ENCODE measurements at places on chromosomes 13 and 19.

GRCh38 chr19:4136680-4137088, 12.8 kb upstream of the MAP2K2 start:
- DNase-seq, result no peak

DNA sequence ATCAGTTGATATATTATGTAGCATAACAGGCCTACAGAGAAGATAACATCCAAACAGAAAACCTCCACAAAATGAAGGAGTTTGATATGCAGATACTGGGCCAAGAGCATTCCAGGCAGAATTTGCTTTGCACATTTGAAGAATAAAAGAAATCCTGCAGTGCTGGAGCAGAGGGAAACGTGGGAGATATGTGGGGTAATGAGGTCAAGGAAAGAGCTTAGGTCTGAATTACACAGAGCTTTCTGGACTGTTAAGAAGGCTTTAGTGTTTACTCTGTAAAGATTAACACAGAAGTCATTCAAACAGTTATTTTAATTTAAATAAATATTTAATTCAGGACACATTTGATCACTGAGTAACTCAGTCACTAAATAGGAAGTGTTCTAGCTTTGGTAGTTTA, 692.7 kb downstream of the PCDH9 start:
- DNase-seq, result no peak

- no peak for DNase-seq
Observed at GRCh38 chr13:25844559-25845434, 207.0 kb downstream of the SHISA2 start.

DNA sequence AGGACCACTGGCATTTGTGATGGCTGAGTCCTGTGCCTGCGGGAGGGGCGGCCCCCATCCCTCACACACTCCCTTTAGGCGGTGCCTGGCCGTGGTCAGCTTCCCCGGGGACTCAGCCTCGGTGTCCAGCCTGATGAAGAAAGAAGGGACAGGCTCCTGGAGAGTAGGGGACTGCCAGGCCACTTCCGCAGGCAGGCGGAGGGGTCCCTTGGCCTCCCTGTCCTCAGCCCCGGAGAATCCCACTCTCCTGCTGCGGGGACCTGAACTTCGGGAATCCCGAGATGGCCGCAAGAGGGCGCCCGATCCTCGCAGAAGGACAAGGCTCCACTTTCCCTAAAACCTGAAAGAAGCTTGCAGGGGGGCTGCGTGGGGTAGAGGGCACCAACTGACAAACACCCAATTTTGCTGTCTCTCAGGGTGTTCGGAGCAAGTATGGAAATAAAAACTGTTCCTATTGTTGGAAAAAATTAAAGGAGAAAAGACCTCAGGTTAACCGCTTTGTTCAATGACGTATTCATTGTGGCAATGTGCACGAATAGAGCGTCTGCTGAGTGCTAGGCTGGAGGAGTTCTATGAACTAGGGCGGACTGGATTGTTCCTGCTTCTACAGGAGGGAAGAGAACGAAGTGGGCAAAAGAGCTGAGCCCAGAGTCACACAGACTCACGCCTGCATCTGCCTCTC, 297.3 kb downstream of the ZNF536 start:
- DNase-seq, result peak; percentile 55

- DNase-seq, result no peak
Observed at GRCh38 chr19:8517551-8518442, 3.8 kb upstream of the ZNF414 start.

GRCh38 chr13:58318495-58319167, 687.1 kb downstream of the PCDH17 start:
- no peak for DNase-seq

DNA sequence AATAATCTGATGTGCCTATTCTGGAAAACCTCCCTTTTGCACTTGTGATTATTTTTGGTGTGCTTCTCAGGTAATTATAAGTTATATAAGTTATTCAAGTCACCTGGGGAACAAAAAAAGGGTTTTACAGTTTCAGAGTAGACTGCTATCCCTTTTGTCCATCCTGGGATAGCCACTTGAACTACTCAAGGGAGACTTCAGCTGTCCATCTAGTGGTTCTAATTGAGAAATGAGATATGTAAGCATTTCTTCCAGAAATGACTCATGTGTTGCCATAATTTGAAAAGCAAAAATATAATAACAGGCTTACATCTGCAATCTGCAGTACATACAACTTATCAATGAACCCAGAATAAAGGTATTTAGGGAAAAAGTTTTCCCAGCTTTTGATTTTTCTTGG, 20.4 kb downstream of the UBL3 start:
- DNase-seq, result no peak

GRCh38 chr19:19711934-19712828, 20.7 kb downstream of the ZNF14 start:
- no peak for DNase-seq

GRCh38 chr13:107097916-107098315, 530.0 kb upstream of the ARGLU1 start:
- no peak for DNase-seq

DNA sequence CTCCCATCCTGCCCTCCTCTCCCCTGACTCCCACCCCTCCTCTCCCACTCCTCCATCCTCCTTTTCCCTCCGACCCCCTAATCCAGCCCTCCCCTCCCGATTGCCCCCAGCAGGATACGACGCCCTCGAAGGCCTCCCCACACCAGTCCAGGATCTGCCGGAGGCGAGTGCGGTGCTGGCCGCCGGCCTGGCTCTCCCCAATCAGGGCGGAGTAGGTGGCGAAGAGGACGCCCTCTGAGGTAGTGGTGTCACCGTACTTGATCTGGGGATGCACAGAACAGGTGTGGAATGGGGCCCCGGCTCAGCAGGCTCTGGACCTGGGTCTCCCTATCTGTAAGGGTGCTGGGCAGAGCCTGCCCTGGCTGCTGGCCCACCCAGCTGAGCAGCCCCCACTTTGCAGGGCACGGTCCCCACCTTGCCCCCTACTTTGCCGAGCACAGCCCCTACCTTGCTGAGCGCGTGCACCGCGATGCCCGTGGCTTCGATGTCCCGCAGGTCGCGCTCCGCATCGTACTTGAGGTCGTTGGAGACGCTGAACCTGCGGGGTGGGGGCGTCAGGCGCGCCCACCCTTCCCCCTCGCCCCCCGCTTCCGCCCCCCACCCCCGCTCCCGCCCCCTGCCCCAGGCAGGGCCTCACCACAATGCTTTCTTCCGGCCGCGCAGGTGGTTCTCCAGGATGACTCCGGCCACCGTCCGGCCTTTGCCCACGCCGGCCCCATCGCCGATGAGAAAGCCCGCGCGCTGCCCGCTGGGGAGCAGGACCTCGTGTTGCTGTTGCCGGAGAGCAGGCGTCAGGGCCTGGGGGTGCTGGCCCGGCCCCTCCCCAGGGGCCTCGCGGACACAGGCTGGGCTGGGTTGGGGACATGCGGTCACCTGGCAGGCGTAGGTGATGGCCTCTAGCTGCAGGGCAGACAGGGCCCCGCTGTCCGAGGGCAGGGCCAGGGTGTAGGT, 18.5 kb downstream of the GPX4 start:
- DNase-seq, result no peak

DNA sequence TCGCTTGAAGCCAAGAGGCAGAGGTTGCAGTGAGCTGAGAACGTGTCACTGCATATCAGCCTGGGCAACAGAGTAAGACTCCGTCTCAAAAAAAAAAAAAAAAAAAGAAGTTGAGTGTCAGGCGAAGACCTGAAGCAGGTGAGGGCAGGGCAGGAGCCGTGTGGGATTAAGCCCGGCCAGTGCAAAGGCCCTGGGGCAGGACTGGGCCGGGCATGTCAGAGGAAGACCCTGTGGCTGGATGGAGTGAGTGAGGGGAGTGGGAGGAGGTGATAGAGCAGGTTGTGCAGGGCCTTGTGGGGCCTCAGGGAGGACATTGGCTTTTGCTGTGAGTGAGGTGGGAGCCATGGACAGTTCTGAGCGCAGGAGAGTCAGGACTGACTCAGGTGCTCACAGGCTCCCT, 47.9 kb downstream of the TMED1 start:
- DNase-seq, result no peak

GRCh38 chr13:22447132-22447886, 733.5 kb upstream of the SGCG start:
- no peak for DNase-seq

DNA sequence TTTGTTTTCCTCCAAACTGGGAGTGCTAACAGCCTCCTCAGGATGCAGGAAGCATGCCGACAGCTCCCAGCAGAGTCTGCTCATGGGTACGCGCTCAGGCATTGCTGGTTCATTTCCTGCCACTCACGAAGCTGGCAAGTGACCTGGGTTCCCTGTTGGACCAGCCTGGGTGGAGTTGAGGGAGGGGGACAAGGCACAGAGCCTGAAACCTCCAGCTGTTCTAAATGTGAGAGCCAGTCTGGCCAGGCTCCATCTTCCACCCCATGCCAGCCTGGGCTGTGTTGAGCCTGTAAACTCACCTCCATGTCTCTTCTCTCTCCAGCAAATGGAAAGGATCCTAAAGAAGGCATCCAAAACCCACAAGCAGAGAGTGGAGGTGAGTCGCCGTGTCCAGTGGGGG, 5.0 kb downstream of the FAM32A start:
- DNase-seq, result no peak

- no peak for DNase-seq
Observed at GRCh38 chr19:1957562-1958248, 16.7 kb downstream of the CSNK1G2 start.

DNA sequence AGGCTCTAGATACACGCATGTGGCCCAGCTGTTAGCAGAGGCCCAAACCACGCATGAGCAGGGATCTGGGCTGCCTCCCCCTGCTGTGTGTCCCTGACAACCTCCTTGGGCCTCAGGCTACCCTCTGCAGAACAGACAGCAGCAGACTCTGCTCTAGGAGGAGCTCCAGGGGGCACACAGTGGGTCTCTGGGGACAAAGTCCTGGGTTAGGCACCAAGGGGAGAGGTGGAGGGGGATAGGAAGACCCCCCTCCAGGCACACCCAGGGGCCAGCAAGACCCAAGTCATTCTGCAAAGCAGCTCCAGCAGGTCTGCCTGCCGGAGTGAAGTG, 8.0 kb downstream of the TINCR start:
- DNase-seq, result no peak

DNA sequence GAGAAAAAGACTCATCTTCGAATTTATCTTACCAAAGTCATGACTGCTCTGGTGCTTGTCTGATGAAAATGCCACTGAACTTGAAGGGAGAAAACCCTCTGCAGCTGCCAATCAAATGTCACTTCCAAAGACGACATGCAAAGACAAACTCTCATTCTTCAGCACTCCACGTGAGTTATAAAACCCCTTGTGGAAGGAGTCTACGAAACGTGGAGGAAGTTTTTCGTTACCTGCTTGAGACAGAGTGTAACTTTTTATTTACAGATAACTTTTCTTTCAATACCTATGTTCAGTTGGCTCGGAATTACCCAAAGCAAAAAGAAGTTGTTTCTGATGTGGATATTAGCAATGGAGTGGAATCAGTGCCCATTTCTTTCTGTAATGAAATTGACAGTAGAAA, 19.2 kb upstream of the PHF11 start:
- DNase-seq, result no peak

- peak; percentile 72 for DNase-seq
Observed at GRCh38 chr19:57830071-57830602, at the start of gene ZNF587B. ZNF587B (plus strand) TSS chr19:57830299; CDS start chr19:57830529, 230 bp downstream.

DNA sequence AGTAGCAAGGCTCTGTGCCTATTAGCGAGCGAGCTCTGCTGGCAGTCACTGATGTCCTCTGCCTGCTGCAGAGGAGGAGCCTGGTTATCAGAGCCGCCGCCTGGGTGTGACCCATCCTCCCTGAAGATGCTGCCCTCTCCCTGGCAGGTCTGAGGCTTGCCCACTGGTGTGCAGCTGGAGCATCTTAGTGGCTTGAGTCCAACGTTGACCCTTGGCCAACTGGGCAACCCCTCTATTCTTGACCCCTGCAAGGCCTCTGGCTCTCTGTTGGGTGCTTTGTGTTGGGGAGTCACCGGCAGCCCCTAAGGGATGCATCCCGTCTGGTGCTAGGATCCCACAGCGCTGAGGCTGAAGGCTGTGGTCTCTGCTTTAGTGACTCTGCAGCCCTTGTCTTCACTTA, 277.9 kb upstream of the SOX1 start:
- no peak for DNase-seq

- DNase-seq, result no peak
Observed at GRCh38 chr19:35671818-35672217, 5.5 kb downstream of the UPK1A start.

GRCh38 chr19:49657493-49658138, 8.0 kb downstream of the IRF3 start:
- DNase-seq, result no peak

GRCh38 chr13:113471844-113472243, 18.6 kb upstream of the ADPRHL1 start:
- DNase-seq, result no peak

GRCh38 chr19:41870401-41870873, 6.6 kb upstream of the CD79A start:
- no peak for DNase-seq

DNA sequence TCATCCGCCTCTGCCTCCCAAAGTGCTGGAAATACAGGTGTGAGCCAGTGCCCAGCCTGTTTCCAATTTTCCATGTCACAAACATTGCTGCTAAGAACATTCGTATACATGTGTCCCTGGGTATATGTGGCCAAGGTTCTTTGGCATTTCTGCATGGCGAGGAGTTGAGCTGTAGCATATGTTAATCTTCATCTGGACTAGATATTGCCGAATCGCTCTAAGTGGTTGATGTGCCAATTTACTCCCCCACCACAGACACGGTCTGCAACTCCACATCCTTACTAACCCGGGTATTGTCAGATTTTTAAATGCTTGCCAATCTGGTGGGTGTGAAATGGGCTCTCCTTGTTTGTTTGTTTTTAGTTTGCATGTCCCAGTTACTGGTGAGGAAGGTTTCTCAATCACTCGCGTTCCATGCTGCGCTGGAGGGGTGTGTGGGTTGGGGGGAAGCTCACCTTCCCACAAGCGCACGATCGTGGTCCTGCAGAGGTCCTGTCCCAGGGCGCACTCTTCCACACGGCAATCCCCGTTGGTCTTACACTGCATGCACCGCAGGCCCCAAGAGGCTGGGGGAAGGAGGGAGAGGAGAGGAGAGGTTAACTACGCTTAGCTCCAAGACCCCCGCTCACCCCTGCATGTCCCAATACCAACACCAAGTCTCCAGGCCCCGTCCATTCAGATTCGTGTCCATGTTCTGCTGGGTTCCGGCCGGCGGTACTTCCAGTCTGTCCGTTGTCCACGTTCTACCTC, 2.7 kb downstream of the PLAUR start:
- DNase-seq, result no peak
